ENCODE measurements at places on chromosomes 16 and 17.

DNA sequence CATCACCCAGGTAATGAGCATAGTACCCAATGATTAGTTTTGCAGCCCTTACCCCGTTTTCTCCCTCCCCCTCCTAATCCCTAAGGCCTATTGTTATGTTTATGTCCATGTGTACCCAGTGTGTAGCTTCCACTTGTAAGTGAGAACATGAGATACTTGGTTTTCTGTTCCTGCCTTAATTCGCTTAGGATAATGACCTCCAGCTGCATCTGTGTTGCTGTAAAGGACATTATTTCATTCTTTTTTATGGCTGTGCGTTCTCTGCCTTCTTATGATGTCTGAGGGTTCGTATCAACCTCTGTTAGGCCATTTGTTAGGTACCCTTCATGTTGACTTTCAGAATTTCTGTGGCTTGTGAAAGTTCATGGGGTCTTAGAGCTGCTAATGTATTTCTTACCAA is 31.0 kb downstream of the CTCF start:
- no peak for DNase-seq

DNA sequence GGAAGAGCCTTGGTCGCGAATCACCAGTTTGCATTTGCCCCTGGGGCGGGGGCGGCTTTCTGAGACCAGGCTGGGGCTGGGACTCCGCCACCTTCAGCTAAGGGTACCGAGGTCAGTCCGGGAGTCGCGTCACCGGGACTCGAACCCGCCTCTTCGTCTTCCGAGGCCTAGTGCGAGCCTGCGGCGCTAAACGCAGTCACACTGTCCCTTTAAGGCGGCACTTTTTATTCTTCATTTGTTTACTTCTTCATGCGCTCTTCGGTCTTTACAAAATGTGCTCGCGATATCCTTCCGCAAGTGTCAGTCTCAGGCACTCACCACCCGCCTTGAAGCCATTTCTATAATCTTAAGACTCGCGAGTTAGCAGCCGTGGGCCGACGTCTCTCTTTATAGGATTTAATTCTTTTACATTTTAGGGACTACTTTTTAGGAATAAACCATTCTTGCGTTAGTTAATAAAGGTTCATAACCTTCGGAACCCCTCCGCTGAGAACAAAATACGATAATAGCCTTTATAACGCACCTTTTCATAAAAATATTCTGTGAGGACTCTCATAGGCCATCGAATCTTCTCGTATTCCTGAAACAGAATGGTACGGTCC is 593 bp upstream of the HEXIM1 start:
- peak; percentile 96 for DNase-seq

DNA sequence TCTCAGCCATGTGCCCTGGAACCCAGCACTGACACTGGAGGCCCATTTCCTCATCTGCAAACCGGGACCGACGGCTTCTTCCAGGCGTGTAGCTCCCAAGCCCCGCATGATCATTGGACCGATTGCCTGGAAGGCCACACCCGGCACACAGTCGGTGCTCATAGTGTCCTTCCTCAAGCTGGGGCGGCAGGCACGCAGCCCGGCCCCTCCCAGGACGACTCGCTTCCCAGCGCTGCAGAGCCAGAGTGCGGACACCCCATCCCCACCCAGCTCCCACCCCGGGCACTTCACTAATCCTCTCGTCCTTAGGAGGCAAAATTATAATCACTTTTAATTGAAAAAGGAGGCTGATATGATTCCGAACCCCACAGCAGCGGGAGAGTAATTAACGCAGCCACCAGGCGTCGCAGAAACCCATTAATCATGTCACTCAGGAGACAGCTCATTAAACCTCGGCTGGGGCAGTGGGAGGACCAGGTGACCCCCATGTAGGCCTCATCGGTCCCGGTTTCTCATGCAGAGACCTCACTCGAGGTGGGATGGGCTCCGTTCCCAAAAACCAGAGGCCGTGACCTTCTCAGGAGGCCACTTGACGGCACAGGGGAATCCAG is 33.1 kb downstream of the ZNF469 start:
- no peak for DNase-seq

DNA sequence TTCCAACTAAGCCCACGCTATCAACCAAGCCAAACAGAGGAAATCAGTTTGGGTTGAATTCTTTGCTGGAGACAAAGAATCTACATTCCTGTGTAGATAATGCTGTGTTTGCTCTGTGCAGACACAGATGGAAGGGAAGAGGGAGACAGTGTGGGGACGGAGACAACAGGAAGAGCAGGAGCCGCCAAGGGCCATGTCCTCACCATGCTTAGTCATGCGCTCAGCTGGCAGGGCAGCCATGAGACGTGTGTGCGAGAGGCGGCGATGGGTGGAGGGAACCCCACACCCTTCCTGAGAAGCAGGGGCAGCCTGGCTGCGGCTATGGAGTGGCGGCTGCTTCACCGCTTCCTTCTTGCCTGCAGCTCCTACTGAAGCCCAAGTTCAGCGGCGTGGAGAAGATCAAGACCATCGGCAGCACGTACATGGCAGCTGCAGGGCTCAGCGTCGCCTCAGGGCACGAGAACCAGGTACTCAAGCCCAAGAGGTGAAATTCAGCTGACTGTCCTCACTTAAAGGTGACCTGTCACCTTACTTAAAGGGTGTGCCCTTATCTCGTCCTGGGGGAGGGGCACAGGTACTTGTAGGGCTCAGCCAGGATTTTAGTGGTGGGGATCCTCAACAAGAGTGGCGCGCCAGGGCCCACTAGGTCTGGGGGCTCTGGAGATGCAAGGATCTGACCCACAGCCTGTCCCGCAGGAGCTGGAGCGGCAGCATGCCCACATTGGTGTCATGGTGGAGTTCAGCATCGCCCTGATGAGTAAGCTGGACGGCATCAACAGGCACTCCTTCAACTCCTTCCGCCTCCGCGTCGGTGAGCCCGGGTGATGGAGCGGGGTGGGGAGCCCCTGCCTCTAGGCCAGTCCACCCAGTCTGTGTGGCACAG is 47.5 kb downstream of the ADCY7 start:
- no peak for DNase-seq

- DNase-seq = no peak
Observed at GRCh38 chr16:73781297-73781696, 515.3 kb upstream of the PSMD7 start.

- no peak for DNase-seq
Observed at GRCh38 chr16:87212026-87212425, 105.2 kb downstream of the C16orf95 start.

GRCh38 chr16:27818246-27818645 is 245.3 kb downstream of the GSG1L start:
- DNase-seq = no peak

DNA sequence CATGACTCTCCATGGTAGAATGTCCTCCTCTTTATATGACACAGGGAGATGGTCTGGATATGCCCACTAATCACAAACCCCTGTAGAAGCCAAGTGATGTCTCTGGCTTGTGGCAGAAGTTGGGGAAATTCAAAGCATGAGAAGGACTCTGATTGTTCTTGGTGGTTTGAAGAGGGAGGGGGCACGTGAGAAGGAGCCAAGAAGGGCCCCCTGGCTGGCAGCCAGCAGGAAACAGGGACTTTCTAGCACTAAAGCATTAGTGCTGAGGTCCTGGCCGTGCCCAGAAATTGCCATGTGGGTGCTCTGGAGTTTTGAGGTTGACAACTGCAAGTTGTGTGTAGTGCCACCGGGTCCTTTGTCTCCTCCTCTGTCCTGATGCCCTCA is 199.9 kb downstream of the LGALS9B start:
- peak; percentile 14 for DNase-seq

DNA sequence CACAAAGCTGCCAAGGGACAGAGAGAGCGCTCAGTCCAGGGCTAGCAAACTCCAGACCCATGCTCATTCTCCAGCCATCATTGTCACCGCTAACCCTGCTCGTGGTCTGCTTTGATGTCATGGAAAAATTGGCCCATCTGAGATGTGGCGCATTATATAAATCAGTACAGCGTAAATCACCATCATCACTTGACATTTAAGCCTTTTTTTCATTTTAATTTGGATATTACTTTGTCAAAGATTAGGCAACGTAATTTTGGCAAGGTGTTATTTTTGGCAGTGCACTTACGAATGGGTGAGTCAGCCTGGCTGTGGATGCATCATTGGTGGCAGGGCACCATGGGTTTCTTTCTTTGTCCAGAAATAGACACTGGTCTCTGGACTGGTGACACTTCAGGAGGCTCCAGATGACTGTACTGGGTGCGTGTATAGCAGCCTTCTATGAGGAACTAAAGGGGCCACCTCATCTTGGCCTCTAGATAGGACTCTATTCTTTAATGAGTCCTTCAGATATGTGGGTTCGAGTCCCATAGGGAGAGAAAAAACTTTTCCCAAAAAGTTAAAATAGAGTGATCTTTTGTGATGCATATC is 166.3 kb downstream of the MSI2 start:
- DNase-seq = no peak

DNA sequence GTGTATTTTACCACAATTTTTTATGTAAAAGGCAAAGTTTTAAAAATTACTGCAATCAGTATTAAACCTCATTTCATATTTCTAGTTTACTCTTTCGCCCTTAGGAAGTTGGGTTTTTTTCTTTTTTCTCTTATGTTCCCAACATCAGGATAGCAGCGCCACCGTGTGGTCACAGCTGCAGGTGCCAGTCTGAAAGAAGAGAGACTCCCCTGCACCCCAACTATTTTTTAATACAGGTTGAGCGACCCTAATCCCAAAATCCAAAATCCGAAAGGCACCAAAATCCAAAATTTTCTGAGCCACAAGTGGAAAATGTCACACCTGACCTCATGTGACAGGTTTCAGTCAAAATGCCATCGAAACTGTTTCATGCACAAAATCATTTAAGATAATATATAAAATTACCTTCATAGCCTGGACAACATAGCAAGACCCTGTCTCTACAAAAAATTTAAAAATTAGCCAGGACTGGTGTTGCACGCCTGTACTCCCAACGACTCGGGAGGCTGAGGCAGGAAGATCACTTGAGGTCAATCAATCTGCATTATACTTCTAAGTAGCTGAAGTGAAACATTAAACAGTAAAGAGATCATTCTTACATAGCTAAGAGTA is 21.8 kb upstream of the ASGR2 start:
- peak; percentile 30 for DNase-seq

- no peak for DNase-seq
Observed at GRCh38 chr17:65856865-65857264, 295.4 kb upstream of the AXIN2 start.

GRCh38 chr16:87252269-87252970 is 64.8 kb downstream of the C16orf95 start:
- no peak for DNase-seq

DNA sequence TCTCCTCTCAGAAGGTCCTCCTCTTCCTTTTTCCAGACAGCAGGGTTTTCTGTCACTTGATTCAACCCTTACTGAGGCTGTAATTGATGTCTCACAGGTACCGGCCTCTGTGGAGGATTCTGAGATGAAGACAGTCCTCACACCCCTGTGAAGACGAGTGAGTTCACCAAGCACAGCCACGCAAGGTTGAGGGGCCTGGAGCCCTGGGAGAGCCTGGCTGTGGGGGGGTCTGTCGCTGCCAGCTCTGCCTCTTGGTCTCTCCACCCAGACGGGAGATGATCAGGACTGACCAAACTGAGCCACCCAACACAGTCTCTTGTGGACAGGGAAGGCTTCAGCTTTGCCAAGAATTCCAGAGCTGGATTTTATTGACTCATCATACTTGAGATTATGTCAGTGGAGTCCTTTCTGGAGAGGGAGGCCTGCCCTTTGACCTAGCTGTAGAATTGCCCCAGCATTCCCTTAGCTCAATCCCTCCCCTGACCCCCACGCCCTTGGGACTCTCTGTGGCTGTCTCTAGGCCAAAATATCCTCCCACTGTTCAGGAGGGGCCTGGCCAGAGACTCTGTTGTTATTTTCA is 51.1 kb upstream of the CRHR1 start:
- no peak for DNase-seq

- no peak for DNase-seq
Observed at GRCh38 chr16:719815-720446, 1.0 kb upstream of the ANTKMT start.

DNA sequence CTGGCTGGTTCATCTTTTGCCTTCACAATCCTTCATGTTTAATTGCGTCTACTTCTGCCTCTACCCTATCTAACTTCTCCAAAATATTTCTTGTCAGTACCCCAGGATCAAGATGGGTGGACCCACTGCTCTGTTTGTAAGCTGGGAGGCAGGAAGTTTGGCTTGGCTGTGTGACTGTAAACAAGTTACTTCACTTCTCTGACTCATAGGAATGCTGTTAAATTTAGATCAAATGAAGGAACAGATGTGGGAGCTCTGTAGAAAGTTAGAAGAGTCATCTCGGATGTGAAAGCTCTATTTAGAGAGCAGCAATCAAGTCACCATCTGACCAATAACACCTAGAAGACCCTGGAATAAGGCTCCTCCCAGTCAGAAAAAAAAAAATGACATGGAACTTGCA is 55.2 kb upstream of the MRTFB start:
- no peak for DNase-seq

DNA sequence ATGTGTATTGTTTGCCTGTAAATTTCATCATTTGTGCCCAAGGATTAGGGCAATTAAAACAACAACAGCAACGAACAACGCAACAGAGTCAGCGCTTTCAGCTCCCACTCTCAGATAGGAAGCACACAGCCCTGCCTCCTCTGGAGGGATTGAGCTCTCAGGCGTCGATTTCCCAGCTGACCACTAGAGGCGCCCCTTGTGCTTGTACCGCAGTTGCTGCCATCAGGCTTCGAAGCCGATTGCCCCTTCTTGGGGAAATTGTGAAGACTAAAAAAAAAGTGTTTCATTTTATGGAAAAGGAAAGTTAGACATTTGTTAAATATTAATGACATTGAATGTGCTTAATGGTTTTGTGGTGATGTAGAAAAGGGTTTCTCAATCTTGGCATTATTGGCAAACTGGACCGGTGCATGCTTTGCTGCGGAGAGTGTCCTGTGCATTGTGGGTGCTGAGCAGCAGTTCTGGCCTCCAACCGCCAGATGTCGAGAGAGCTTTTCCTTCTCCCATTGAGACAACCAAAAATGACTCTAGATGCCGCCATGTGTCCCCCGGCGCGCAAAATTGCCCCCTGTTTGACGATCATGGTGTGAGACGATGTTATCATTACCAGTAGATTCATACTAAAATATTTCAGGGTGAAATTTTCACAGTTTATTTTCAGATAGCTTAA is 650.4 kb upstream of the RBFOX1 start:
- peak; percentile 6 for DNase-seq

GRCh38 chr17:73647772-73648542 is 3.7 kb upstream of the SDK2 start:
- no peak for DNase-seq

DNA sequence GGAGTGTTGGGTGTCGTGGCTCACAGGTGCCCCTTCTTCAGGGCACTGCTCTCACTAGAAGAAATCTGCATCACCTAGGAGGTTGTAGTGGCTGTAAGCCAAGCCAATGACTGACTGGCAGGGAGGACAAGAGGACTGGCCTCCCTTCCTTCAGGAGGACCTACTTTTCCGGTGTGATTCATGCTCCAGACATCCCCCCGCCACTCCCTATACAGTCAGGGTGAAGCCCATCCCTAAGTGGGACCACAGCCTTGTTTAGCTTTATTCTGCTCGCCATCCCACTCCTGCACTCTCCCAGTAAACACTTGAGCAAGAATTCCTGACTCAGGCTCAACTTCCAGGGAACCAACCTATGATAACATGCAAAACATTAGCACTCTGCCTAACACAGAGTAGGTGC is 67.0 kb downstream of the PLCG2 start:
- DNase-seq = no peak

All from NCI-H2081 (cell line).